ENCODE measurements at places on chromosomes 2 and 18. TPM values are rescaled to one million over a fixed set of nuclear protein-coding genes. Genes with fewer than 3 reads are reported as not detected.

LAMA3 gene
- total RNA-seq, result 5.4 TPM

DARS1 gene
- total RNA-seq, result 56.0 TPM

C1GALT1C1L gene
- 1.4 TPM for total RNA-seq

GCKR gene
- total RNA-seq, result 0.59 TPM

DCDC2C gene
- not detected for total RNA-seq
